ENCODE measurements at places on chromosomes 6 and 20.
A peak's percentile ranks its signal among the peaks of the same experiment; 100 is the strongest.

GRCh38 chr20:52747845-52748284 is 224.3 kb upstream of the TSHZ2 start:
- peak; percentile 13 for DNase-seq

DNA sequence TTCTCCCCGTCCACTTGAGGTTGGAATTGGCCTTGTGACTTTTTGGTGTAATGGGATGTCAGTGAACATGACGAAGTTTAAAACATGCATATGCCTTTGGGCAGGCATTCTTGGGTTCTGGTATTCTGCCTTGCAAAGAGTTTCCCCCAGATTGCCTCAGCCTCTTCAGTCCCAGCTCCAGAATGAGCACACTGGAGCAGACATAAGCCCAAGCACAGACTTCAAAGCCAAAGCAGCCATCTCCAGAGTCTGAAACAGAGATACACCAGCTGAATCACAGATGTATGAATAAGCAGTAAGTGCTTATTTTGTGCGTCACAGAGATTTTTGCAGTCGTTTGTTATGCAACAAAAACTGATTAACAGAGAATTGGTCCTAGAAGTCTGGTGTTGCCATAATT is 546.0 kb downstream of the FRK start:
- peak; percentile 24 for DNase-seq

- no peak for DNase-seq
These were observed 63.3 kb downstream of the SLC16A10 start for GRCh38 chr6:111150577-111150976.

GRCh38 chr20:31632548-31633338 is 5.0 kb upstream of the COX4I2 start:
- DNase-seq = no peak

DNA sequence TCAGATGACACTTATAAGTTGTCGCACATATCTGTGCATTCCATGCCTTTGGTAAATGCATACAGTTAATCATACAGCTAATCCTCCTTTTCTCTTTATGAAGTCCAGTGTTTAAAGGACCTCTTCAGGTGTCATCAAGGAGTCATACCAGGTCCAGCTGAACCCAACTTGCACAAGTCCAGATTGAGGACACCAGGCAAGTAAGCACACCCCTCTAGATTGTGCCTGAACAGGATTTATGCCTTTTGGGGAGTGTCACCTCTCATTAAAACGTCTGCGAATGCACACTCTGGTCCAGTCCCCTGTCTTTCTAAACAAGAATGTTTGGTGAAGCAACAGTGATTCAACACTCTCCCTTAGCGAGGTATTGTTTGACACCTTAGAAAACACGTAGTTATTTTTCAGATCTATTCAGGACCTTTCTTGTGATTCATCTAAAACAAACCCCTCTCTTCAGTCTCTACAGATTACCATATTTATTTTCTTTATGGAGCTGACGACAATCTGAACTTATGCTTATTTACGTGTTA is 48.4 kb downstream of the C6orf15 start:
- DNase-seq = no peak

- DNase-seq = no peak
These were observed 570.2 kb downstream of the PRKN start for GRCh38 chr6:162157167-162157870.
